ENCODE measurements at places on chromosomes 2 and 18.

- no peak for DNase-seq
Measured at GRCh38 chr2:177037569-177037968, 175.0 kb upstream of the HNRNPA3 start.

- DNase-seq, result no peak
Measured at GRCh38 chr2:218194880-218195279, 22.1 kb upstream of the ARPC2 start.

GRCh38 chr2:197599285-197599965, 76.0 kb downstream of the RFTN2 start:
- no peak for DNase-seq

DNA sequence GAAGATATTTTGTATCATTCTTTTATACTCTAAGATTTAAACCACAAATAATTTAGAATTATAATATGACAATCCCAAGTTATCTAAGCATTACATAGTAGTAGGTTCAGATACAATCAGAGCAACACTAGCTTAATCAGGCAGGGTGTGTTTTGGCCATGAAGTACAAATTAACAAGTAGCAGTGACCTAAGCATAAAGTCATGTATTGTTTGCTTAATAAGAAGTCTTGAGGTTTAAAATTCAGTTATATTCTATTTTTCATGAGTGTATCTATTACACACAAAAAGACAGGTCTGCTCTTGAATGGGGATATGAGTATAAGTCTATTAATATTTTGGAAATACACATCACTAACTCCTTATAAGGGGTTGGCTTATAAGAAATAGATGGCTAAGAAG, 39.9 kb downstream of the DYNAP start:
- no peak for DNase-seq

- no peak for DNase-seq
Measured at GRCh38 chr2:162538967-162539366, 195.0 kb downstream of the GCA start.

DNA sequence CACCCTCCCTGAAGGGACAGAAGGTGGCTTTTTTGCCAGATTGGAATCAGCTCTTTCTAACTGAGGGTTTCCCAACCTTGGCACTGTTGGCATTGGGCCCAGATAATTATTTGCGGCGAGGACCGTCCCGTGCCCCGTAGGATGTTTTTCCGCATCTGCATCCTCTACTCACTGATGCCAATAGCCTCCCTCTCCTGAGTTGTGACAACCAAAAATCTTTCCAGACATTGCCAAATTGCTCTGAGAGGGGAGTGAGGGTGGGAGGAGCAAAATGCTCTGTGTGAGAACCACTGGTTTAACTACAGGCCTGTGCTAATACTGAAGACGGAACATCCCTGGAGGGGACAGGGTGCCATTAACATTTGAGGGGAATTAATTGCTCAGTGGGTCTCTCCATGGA, 33.6 kb upstream of the GLI2 start:
- no peak for DNase-seq

DNA sequence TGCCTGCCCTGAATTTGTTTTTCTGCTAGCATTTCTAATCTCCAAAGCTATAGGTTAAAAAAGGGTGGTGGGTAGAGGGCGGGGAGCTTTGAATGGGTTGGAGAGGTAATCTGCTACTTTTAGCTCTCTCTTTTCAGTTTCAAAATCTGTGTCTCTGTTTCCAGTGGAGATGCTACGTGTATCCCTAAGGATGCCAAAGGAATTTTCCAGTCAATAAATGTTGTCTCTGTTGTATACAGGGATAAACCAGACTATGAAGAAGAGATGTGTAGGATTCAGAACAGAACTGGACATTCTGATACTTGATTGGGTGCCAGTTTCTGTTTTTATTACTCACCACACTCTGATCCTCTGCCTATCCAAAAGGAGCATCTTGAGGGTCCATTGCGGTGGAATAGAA, 50.1 kb downstream of the TMEM178A start:
- DNase-seq, result no peak

GRCh38 chr2:76464310-76464709, 753.6 kb upstream of the GCFC2 start:
- no peak for DNase-seq

GRCh38 chr2:73092146-73092783, 20.5 kb downstream of the RAB11FIP5 start:
- no peak for DNase-seq

- no peak for DNase-seq
Measured at GRCh38 chr18:30965237-30965636, 77.3 kb downstream of the DSC3 start.

GRCh38 chr2:173441222-173441621, 86.5 kb downstream of the CDCA7 start:
- no peak for DNase-seq

DNA sequence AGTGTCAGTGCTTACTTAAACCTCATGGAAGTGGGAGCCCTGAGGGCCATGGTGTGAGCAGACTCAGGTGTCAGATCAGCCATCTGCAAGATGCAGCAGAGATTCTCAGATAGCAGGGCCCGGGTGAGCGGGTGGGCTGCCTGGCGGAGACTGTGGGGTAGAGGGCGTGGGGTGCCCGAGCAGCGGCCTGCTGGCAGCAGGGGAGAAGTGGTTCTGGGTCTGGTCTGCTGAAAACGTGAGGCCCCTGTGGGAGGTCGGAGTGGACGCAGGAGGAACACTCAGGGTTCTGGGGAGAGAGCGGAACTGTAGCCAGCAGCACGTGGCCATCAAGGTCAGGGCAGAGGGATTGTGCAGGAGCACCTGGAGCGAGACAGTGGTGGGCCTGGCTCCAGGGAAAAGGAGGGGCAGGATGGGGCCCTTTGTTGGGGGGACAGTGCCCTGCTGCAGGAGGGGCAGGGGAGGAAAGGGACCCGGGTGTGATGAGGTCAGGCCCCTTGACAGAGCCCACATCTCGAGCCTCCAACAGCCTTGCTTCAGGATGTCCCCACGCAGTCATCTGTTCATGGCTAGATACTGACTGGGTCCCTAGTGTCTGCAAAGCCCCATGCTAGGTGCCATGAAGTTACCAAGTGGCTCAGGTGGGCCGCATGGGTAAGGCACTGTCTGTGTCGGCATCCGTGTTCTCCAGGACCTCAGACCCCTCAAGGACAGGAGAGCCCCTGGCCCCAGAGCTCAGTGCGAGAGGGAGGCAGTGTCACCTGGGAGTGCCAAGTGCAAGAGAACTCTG, 2.7 kb upstream of the ESPNL start:
- no peak for DNase-seq

Measured in cortex of kidney (tissue), 1 donor.